ENCODE measurements at places on chromosomes 12 and 14.
A peak's percentile ranks its signal among the peaks of the same experiment; 100 is the strongest.

DNA sequence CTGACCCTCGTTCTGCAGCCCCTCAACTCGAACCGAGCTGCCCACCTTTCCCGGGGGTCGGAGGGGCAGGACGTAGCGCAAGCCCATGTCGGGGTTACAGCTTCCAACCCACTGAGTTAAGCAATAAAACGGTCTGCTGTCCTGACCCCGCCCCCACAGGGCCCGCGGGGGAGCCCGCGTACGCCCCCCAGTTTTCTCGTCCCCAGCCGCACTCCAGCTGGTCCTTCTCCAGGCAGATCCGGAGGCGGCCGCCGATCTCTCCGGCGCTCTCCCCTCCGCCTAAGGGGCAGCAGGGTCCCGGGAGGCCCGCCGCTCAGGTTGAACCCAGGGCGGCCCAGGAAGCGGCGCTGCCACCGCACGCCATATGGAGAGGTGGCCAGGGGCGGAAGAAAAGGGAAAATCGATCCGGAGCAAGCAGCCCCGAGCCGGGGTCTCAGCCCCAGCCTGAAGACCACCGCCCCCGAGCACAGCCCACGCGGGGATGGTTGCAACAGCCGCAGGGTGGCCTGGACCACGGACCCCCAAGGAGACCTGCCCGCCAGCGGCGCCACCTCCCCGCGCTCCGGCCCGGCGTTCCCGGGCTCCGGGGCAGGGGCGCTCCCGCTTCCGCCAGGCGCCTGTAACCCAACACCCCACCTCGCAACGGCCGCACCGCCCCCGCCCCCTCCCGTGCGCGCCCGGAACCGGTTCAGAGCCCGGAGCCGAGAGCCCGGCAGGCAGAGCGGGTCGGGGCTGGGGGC is 760 bp downstream of the ACTN1 start:
- peak; percentile 37 for DNase-seq

GRCh38 chr14:72894623-72895378 is 900 bp upstream of the DPF3 start:
- DNase-seq, result no peak

GRCh38 chr12:88552610-88553079 is 27.6 kb downstream of the KITLG start:
- DNase-seq, result no peak

DNA sequence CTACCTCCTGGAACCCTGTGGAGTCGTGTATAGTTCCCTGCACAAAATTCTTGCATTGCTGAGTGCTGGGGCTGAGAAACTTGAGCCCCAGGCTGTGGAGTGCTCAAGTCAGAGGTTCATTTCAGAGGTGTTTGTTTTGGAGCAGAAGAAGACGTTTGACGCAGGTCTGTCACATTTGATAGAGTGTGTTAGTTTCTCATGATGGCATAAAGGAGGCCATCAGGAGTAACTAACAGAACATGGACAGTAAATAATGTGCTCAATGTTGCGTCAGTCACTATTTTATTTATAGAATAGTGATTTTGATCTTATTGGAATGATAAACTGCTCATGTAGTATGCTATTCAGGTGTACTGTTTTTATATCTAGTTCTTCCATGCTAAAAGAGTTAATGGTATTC is 44.2 kb downstream of the OTOGL start:
- no peak for DNase-seq

GRCh38 chr12:19623751-19624399 is 184.6 kb downstream of the AEBP2 start:
- no peak for DNase-seq

DNA sequence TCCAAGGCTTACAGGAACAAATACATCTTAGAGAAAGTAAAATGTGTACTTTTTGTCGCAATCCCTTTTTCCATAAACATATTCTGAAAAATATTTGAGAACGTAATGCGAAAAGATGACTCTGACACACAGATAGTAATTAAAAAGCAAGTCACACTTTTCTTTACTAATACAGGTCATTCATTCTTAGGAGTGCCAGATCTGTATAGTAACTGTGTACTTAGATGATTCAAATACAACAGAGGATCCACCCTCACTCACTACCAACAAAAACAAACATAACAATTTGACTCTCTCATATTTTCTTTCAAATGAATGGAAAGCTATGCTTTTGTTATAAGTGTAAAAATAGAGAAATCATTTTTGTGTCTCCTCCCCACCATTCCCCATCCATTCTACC is 795.4 kb downstream of the SLC6A15 start:
- no peak for DNase-seq

DNA sequence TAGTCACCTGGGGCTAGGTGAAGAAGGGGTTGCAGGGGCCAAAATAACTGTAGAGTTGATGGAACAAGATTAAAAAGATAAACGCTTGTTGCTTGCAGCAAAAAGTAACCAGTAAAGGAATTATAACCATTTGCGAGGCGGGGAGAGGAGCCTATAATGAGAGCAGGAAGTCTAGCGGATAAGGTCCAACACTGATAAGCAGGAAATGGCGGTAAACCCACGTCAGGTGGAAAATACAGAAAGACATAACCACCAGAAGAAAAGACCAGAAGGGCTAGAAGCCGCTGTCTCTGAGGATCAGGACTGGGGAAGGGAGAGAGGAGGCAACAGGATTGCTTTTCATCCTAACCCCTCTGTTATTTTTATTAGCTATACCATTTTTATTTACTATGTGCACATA is 303.3 kb downstream of the DPF3 start:
- DNase-seq, result no peak

DNA sequence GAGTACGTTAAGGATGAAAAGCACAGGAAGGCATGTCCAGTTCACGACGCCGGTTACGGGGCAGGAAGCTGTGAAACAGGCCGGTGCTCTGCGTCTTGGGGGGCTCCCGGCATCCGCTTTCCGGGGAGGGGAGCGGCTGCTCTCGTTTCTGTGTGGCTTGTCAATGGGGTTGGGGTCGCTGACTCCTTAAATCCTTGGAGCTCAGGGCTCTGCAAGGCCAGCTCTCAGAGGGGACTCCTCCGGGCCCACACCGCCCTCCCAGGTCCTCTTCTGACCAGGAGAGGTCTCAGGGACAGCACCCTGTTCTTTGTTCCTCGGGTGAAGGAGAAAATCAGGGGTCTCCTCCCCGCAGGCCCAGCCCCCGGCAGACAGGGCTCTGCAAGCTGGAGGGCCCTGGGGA is 78.1 kb downstream of the GALNT9 start:
- DNase-seq, result no peak

- DNase-seq, result no peak
Observed at GRCh38 chr12:46360908-46361666, 11.5 kb downstream of the SLC38A2 start.

- peak; percentile 55 for DNase-seq
Observed at GRCh38 chr12:108611884-108612415, 14.1 kb upstream of the TMEM119 start.

DNA sequence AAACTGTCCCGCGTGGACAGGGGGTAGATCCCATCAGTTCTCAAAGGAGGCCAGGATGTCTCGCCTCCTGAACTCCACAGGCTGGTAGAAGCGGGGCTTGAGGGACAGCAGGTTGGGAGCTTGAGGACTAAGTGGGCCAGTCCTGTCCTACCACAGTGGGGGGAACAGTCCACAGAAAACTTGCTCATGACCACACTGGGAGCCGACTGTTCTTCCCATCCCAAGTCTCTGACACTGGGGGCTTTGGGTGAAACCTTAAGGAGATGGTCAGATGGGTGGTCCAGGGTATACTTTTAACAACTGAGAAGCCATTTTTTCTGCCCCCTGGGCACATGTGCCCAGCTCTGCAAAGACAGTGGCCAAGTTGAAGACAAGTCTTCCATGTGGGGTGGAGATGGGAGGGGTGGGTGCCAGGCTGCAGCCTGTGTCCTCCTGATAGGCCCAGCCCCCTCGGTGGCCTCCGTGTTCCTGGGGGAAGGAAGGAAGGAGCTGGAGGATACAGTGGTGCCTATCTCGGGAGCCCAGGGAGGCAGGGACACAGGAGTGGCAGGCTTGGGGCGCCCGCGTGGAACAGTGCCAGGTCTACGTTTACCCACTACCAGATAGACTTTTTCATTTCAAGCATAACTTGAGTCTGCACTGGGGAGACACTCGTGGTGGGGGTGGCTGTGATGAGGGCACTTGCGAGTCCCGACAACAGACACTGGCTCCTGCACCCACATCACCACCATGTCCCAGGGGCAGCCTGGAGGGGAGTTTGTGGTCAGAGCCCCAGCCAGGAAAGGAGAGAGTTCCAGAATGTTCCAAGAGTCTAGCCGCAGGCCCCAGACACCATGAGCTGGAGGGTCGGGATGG is 14.7 kb downstream of the RHOF start:
- no peak for DNase-seq

- no peak for DNase-seq
Observed at GRCh38 chr12:96221391-96221790, 27.2 kb downstream of the ELK3 start.

DNA sequence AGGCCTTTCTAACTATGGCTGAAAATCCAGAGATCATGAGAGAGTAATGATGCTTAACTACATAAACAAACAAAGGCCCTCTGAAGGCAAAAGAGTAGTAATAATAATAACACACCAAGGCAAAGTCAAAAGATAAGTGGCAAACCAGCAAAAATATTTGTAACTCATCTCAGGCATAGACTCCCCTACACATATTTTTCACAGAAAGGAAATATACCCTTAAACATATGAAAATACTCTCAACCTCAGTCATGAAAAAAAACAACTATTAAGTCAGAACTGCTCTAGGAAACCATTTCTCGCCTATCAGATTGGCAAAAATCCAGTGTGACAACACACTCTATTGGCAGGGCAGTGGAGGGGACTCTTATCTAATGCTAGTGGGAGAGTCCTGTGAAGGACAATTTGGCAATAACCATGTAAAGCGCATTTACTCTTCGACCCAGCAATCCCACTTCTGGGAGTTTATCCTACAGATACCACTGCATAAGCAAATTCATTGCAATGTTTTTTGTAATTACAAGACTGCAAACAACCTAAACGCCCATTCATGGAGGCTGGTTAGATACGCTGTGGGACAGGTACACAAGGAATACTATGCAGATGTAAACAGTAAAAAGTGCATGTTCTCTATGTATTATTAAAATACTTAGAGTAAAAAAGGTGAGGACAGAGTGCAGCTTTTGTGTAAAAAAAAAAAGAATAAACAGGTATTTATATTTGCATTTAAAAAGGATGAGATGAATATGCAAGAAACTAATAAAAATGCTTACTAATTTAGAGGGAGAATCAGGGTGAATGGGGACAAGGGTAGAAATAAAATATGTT is 26.0 kb upstream of the IL22 start:
- DNase-seq, result no peak

DNA sequence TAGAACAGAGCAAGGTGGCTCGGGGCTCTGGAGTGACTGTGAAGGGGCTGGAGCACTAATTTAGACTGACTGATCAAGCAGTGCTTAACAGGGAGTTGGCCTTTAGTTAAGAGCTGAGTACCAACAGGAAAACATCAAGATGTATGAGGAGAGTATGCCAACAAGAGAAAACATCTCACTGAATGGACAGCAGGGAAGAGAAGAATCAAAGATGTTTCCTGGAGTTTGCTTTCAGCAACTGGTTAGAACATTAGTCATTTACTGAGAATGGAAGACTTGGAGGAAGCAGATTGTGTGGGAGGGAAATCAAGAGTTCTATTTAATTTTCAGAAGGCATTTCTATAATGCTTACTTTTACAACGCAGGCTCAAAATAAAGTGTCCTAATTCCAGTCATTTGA is 259.3 kb downstream of the ADAMTS20 start:
- DNase-seq, result no peak

GRCh38 chr12:100566887-100567637 is 6.4 kb upstream of the GAS2L3 start:
- no peak for DNase-seq

GRCh38 chr14:85599939-85600338 is 70.0 kb downstream of the FLRT2 start:
- no peak for DNase-seq

DNA sequence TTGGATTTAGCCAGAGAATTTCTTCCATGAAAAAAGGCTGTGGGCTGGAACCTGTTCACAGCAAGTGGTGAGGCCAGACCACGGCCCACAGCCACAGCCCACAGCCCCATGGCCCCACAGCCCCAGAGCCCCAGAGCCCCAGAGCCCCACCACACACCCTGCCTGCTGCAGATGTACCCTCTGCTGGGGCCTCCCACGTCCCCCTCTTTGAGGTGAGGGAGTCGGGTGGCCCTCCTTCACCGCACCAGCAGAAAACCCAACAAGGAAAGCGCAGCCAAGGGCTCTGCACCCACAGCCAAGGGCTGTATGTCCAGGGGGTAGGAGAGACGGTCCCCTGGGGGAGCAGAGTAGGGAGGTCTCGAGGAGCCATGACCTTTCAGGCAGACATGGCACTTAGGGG is 327.5 kb upstream of the DIO3 start:
- DNase-seq, result no peak

DNA sequence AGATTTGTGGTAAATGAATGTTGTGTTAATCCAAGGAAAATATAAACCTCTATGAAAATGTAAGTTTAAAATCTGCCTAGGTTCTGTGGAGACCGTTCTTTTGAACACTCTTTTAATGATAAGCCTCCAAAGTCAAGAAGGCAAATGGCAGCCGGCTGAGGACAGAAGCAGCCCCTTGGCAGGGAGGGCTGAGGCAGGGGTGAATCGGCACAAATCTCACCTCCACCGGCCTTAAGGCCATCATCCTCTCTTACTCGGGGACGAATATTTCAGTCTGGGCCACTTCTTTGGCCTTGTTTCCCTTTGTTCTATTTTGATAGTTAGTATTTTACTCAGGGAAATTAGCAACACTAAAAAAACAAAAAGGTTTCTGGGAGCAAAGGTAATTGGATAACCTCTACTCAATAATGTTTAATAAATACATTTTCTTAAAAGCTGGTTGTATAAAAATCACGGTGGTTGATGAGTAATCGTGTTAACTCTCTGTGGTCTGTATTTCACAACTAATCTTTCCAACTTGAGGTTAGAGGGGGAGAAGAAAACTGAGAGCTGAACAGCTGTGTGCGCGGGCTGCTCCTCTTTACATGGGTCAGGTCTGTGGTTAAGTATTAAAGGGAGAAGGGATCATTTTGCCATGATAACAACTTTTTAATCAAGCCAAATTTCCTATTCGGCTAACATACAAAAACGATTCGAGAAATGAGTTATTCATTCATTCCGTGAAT is 18.6 kb downstream of the LGMN start:
- DNase-seq, result no peak

DNA sequence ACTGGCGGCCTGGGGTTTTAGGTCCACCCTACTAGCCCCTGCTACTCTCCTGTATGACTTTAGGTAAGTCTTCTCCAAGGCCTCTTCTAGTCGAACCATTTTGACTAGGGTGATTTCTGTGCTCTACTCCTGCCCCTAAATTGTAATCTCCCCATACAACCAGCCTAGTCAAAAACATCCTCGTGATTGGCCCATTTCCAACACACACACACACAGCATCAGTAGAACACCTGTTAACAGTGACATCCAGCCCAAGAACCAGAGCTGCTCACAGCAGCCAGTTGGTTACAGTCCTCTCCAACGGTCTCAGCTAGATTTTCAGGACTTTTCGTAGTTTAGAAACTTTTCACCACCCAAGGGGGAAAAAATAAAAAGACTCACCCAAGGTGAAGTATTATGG is 30.9 kb downstream of the NT5DC3 start:
- DNase-seq, result no peak

Data from SK-N-DZ (cell line).